Hematopoietic multipotent progenitor cell (in vitro differentiated cells): ENCODE measurements at places on chromosomes 4 and X. TPM values are rescaled to one million over a fixed set of nuclear protein-coding genes. Genes with fewer than 3 reads are reported as not detected.

AMOT gene
- total RNA-seq, result 8.3 TPM

DNA sequence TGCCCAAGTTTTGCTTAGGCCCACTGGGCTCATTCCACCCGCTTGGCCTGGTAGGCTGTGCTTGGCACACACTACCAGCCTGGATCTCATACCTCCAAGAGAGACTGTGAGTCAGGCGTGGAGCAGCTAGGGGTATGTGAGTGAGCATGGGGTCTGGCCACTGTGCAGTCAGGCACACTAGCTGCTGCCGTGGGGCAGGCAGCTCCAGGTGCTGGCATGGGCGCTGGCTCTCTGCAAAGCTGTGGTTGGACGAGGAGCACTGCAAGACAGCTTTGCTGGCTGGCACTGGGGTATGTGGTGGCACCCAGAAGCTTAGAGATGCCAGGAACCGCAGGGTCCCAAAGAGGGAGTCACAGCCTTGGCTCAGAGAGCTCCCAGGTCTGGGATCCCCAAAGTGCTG is 377.8 kb downstream of the KCTD8 start:
- DNase-seq, result no peak

MBTPS2 gene
- 2.7 TPM for total RNA-seq

GRCh38 chr4:42626629-42627146 is 30.2 kb downstream of the ATP8A1 start:
- no peak for DNase-seq

ADH1B gene
- total RNA-seq, result under 0.01 TPM

RBMXL3 gene
- total RNA-seq, result not detected

GRCh38 chr4:165864271-165864670 is 8.8 kb upstream of the TLL1 start:
- DNase-seq, result no peak

RPA4 gene
- 1.6 TPM for total RNA-seq

DNA sequence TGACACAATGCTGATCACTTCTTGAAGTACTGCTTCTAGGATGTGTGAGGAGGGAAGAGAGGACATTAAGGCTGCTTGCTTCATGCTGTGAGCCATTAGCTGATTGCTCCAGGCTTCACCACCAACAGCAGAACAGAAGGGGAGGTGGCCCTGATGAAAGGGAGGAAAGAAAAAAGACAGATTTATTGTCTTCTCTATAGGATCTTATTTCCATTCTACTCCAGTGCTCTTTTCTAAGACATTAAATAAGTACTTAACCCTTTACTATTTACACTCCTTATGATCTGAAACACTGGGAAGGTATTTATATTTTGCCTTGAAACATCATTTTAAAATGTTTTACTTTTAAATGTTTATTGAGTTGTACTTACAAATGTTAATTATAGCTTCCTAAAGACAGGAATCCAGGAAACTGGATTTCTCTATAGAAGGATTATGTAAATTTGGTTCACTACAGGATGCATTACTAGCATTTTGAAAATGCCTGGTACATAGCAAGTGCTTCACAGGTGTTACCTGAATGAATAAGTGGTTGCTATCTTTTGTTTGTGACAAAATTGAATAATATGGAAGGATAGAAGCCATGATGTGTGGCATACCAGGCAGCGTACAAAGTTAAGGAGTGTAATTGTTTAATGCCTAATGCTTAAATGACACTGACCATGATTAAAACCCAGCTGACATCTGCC is 680.9 kb upstream of the ATOH1 start:
- DNase-seq, result no peak

NALF2 gene
- under 0.01 TPM for total RNA-seq

GRCh38 chr4:55546506-55546755 is 278 bp downstream of the CLOCK start:
- no peak for DNase-seq

- no peak for DNase-seq
These were observed 24.8 kb downstream of the HMX1 start for GRCh38 chr4:8846826-8847225.

DNA sequence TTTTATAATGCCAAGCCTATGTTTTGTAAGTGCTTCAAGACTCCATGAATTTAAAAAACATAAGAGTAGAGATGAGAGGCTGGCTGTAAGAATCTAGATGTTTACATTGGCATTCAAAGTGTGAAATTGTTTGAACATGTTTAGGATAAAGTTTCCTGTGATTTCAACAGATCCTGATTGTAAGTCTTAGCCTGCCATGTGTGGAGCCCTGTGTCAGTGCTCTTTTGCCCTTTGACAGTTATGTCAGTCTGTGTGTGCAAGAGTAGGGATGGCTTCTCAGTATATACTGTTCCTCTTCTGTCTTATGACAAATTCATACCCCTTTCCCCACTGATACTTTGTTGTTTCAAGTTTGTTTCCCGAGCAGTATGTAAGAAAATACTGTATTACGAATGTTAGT is 68.2 kb downstream of the USP9X start:
- no peak for DNase-seq

CT45A1 gene
- not detected for total RNA-seq

DNA sequence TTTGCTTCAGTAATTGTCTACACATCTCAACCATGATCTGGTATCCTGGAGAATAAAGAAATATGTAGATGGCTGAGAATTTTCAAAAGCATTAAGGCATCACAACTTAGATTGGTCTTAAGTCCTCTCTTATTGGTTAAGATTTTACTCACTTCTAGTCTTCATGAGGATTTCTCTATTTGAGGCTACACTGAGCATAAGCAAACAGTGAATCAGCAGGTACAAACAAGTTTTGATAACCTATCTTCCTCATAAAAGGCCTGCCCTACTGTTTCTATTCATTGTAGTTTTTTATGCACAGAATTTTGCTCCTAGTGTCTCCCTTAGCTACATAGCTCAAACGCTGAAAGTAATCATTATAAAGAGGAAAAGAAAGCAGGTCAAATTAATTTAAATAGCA is 460.7 kb upstream of the RPS6KA3 start:
- DNase-seq, result no peak

DNA sequence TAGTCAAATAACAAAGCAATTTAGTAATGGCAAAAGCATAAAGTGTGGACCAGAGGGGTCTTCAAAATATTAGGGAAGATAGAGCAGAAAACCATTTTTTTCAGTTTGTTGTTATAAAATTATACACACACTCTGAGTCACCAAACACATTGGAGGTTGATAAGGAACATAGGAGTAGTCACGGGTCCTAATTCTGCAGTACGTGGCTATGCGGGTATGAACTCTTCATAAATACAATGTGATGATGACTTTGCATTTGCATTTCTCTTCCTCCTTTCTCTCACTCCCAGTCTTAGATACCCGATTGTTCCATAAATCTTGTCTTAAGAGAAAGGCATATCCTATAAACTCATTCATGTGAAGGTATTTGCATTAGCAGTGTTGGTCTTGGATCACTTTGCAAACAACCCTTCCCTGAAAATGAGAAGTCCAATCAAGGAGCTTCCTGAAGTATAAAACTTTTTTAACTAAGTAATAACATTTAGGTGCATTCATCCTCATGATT is 223.6 kb downstream of the PALLD start:
- peak; percentile 18 for DNase-seq

- DNase-seq, result no peak
These were observed 149.5 kb upstream of the MBNL3 start for GRCh38 chrX:132638313-132638712.

DNA sequence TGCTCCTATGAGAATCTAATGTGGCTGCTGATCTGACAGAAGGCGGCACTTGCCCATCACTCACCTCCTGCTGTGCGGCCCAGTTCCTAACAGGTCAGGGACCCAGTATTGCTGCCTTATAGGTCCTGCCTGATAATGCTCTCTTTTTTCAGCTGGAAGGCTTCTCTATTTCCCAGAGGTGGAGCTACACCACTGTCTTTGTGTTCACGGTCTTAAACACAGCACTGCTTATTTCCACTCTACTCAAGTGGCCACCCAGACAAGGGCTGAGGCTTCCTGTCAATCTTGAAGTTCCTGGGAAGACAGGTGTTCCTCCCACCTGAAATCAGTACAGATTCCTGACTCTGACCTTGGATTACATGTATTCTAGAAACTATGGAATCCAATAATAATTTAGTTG is 270.6 kb downstream of the NR3C2 start:
- no peak for DNase-seq
